ENCODE measurements at places on chromosomes 12 and 14.
A peak's percentile ranks its signal among the peaks of the same experiment; 100 is the strongest.

DNA sequence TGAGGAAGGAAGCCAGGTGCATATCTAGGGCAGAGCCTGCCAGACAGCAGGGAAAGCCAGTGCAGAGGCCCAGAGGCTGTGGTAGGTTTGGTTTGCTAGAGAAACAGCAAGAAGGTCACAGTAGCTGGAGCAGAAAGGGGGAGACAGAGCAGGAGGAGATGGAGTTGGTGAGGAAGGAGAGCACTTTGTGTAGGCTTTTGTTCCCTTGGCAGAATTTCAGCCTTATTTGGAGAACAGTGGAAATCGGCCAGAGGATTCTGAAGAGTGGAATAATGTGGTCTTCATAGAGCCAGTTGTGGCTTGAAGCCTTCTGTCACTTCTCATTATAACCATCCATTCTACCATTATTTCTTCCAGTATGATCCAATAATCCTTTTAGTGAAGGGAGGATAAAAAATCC, 212.9 kb upstream of the FAR2 start:
- no peak for DNase-seq

DNA sequence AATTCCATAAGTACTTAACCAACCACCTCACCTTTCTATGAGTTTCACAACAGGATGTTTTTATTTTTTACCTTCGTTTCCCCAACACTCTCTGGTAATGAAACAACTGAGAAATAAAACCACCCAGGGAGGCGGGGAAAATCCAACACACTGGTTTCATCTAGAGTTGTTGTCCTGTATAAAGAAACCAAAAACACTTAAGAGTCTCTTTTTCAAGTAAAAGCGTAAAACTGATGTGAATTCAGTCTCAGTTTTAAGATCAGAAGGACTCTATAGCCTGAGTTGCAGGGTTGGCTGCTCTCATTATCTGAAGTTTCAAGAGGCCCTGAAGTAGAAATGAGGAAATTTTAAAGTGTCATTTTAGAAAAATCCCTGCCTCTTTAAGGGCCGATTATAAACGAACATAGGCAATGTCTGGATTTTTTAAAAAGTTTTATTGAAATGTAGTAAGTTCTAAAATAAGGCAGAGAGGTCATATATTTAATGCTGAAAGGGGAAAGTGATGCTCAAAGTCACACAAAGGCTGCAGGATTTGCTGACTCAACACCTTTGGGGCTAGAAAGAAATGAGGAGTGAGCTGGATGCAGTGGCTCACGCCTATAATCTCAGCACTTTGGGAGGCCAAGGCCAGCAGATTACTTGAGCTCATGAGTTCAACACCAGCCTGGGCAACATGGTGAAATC, 27.2 kb downstream of the HIGD1C start:
- DNase-seq: no peak

DNA sequence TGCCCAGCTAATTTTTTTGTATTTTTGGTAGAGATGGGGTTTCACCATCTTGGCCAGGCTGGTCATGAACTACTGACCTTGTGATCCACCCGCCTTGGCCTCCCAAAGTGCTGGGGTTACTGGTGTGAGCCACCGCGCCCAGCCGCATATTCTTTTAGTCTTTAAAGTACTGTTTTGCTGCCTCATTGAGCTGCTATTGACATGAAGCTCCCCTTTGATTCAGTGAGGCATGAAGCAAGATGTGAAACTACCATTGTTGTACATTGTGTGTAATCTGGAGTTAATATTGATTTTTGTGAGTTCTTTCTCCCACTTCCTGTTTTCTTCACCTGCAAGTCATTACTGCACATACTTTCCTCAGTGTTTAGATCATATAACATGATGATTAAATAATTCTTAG, 80.8 kb downstream of the MNAT1 start:
- DNase-seq: no peak

GRCh38 chr12:48681399-48681709, 684 bp downstream of the KANSL2 start:
- DNase-seq: no peak

DNA sequence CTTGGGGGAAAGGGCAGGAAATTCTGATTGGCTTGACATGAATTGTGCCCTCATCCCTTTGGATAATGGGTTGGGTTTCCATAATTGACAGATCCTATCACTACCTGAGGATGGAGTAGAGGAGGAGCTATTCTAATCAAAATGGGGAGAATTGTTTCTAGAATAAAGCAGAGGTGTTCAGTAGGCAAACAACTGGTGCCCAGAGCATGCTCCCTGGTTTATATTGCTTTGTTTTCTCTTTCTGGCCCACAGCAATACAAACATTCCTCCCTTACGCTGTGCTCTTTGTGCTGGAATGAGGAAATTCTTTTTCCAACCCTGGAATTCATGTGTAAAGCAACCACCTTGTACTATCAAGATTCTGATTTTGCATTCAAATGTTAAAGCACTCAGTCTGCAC, 147.4 kb downstream of the RASSF9 start:
- DNase-seq: no peak

DNA sequence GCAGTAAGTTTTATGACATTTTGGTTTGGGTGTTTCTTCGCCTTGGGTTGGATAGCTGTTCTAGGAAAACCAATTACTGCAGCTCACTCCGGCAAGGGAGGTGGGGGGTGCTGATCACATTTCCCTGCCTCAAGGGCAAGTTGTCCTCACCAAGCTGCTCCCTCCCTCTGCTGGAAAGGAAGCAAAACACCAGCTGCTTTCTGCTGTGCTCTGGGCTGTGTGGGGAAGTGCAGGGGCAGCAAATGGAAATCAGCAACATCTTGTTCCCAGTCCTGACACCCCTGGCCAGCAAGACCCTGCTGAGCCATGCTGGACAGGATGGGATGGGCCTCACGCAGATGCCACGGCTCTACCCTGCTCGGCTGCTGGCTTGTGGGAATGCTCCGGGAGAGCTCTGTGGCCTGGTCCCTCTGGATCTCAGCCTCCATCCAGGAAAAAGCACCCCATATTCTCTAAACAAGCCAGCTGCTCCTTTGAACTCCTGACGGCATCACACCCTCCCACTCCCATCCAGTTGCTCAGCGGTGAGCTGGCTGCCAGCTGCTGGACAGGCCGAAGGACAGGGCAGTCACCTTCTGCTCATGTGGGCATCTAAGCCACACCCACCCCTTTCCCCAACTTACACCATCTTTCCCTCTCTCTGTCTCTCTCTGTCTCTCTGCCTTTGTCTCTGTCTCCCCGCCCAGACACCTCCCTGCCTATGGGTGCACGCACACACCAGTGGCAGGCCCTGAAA, 52.4 kb upstream of the EIF5 start:
- peak; percentile 53 for DNase-seq

GRCh38 chr12:11650286-11651281, 1.1 kb downstream of the ETV6 start:
- DNase-seq: no peak

DNA sequence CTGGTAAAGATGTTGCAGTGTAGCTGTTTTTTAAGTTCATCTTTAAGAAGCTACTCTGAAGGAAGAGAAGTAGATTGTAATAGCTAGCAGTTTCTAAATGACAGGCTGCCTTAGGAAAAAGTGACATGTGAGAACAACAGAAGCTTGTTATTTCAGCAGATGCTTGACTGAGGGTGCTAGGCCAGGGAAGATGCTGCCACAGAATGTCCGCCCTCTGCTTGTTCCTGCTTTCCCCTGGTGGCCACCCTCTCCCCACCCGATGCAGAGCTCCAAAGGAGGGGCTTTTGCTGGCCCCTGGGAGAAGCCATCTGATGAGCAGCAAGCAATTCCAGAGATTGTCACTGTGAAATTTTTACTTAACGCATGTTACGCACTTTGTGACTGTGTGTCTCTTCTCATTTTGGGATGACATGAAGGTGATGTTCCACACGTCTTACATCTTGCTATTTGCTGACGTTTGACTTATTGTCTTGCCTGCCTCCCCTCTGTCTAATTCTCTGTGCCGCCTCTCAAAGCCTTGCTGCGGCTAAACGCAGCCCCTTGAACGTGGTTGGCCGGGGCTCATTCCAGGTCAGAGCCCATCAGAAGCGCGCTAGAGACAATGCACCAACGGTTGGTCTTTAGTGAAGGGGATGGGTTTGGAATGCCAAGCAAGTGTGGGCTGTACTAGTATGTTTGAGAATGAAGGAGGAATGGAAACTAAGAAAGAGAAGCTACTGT, 44.8 kb downstream of the WDR20 start:
- no peak for DNase-seq

DNA sequence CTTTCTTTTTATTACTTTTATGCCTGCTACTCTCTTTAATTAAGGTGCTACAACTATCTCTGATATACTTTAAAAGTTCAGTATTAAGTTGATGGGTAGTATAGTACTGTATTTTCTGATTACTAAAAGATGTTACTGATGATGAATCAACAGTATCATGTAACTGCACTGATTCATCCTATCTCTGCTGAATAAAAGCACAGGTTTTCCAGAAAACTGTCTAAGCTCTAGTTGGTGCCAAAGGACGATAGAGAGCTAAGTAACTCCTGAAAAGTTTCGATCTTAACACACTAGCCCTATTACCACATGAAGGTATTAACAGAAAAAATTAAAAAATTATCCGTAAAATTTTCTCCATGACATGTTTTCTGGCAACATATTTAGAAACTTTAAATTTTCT, 2.1 kb downstream of the SCAF11 start:
- no peak for DNase-seq

GRCh38 chr14:35952584-35952983, 126.4 kb downstream of the BRMS1L start:
- DNase-seq: no peak

DNA sequence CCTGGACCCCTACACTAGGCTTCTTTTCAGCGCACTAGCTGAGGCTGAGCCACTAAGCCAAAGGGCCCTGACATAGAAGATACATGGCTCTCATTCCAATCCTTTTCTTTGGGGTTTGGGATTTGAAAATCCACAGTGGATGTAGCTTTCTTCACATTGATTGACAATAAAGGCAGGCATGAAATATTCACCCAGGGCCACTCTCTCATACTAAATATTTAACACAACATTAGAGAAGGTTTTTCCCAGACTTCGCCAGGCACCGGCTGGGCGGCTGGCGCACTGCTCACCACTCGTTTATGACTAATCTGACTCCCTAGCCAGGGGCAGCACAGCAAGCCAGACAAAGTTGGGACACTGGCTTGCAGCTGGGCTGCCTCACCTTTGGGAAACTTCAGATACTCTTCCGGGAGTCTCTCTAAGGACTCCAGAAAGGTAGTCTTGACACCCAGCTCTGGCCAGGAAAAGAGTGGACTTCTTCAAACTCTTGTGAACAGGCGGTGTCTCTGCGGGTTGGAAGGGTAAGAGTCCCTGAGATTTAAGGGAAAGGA, 699 bp upstream of the HOXC11 start:
- no peak for DNase-seq

- peak; percentile 42 for DNase-seq
These were observed 259.1 kb downstream of the PCNX1 start for GRCh38 chr14:71166180-71166837.

DNA sequence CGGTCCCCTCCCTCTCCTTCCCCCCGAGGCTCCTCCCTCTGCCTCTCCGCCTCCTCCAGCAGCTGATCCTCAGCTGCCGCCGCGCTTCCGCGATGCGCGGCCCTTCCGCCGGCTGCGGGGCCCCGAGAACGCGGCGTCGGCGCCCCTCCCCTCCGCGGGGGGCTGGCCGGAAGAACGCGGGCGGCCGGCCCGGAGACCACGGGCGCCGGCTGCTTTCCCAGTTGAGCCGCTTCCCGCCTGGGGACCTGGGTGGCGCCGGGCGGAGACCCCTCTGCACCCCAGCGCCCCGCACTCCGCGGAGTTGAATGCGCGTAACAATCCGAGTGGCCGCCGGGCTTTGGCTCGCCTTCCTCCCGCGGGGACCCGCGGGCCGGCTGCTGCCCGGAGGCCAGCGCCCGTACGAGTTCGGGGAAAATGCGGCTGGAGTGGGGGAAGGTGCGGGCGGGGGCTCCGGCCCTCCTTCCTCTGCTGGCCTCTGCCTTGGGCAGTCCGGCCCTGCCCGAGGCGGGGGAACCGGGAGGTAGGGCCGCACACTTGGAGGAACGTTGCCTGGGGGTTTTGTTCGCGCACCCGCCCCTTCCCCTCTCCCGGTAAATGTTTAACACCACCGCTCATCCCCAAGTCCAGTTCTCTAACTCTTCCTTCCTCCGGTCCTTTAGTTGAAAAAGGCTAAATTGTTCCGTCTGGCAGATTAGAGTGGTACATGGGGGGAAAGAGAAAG, 393 bp upstream of the DCAF5 start:
- DNase-seq: no peak

GRCh38 chr14:35121026-35121886, 534 bp downstream of the PPP2R3C start:
- DNase-seq: peak; percentile 55

GRCh38 chr12:6826734-6827436, 1.3 kb upstream of the P3H3 start:
- no peak for DNase-seq

GRCh38 chr14:34180869-34181268, 230.0 kb upstream of the EGLN3 start:
- DNase-seq: no peak

DNA sequence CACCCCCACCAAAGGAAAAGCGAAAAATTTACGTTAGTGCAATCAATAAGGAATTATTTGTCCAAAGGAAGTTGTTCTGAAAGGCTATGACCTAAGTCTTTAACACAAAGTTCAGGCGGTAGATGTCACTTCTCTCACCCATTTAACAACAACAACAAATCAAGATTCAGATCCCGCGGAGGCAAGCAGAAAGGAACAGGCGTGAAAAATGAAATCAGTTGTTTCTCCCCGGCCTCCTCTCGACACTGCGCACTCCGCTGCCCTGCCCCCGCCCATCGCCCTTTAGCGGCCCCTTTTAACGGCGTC, 1.4 kb downstream of the DENND5B start:
- no peak for DNase-seq

DNA sequence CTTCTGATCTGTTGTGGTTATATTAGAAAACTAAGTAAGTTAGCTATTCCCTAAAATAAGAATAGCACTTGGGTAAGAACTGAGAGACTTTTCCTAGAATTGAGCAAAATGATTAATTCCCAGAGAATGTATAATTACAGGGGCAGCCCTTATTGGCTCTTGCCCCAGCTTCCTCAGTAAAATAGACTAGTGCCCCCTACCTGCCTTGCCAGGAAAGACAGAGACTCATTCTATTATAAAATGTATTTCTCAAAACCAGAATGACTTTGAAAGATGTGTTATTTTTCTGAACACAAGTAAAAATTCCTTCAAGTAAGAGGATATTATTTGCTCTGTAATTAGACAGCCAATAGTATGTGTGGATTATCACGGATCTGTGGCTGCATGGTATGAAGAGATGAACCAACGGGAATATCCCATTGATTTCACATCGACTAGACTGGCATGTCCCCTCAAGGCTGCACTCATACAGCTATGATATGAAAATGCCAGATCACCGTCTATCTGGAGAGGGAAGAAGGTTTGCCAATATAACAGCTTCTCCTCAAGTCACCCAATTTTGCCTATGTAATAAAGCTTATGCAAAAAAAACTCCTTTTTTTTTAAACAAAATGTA, 7.4 kb upstream of the GLRX5 start:
- no peak for DNase-seq

GRCh38 chr12:55658635-55659391, 22.1 kb downstream of the OR10P1 start:
- no peak for DNase-seq
